ENCODE measurements at places on chromosomes 5 and 9.
A peak's percentile ranks its signal among the peaks of the same experiment; 100 is the strongest.

- DNase-seq: no peak
Measured at GRCh38 chr5:174724484-174725260, at the start of gene MSX2. Gene MSX2 (plus strand): TSS chr5:174724582. CDS start chr5:174724660, 78 bp downstream.

DNA sequence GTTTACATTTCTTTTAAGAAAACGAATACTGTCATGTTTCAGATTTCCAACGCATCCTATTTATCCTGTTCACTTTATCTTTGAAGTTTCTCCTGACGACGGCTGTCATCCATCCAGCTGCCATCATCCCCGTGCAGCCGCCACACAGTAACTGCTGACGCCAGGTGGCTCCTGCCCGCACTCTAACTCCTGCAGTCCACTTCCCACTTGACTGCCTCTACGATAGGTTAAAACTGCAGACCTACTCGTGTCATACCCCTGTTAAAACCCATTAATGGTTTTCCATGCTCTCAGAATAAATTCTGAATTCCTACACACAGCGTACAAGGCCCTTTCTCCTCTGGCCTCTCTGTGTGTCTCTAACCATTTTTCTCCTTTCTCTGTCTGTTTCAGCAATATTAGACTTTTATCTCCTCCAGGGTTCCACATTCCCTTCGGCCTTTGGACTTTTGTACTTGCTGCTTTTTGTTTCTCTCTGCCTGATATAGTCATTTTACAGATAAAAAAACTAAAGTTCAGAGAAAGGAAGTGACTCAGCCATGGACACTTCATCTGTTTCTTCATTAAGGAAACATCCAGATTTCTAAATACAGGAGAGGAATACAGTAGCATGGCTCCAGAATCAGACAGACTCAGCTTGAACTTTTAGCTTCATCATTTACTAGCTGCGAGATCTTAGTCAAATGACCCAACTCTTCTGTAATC, 84.9 kb downstream of the ADAMTS12 start:
- DNase-seq: no peak

DNA sequence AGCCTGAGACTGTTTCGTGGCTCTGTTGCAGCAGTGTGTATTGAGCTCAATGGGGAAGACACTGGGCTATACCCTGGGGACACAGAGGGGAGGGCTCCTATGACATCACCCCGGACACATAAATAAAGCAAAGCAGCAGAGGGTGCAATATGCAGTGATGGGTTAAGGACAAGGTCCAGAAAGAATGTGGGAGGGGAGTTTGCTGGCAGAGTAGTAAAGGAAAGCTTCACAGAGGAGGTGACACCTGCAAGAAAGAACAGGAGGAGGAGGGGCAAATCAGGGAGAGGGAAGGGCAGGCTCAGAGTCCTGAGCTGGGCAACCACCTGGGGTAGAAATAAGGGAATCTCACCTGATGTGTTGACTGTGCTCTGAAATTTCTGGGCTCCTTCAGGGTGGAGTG, 35.3 kb upstream of the CDKN2AIPNL start:
- peak; percentile 70 for DNase-seq

DNA sequence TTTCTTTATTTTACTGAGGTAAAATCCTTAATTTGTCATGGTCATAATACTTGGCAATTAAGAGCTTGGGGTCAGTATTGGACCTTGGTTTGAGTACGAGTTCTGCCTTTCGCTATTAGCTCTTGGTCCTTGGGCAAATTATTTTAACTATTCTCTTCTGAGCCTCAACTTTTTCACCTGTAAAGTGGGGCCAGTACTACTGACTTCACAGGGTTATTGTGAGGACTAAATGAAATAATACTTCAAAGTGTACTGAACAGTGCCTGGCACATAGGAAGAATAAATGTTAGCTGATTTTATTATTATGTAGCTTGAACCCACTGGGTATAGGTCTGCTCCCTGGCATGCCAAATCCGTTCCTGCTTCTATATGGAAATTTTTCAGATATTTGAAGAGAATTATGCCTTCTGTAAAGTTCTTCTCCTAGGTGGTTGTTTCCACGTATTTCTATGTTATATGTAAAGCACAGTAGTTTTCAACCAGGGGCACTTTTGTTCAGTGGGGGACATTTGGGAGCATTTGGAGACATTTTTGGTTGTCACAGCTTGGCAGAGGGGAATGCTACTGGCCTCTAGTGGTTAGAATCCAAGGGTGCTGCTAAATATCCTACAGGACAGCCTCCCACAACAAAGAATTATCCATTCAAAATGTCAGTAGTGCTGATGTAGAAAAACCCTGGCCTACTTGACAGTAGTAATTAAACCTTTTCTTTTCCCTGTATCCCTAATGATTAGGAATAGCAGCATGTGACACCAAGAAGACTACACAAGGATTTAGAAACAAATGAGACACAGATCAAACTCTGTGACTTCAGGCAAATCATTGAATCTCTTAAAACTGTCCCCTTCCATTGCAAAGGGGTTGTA, 4.5 kb downstream of the RCL1 start:
- DNase-seq: peak; percentile 63

DNA sequence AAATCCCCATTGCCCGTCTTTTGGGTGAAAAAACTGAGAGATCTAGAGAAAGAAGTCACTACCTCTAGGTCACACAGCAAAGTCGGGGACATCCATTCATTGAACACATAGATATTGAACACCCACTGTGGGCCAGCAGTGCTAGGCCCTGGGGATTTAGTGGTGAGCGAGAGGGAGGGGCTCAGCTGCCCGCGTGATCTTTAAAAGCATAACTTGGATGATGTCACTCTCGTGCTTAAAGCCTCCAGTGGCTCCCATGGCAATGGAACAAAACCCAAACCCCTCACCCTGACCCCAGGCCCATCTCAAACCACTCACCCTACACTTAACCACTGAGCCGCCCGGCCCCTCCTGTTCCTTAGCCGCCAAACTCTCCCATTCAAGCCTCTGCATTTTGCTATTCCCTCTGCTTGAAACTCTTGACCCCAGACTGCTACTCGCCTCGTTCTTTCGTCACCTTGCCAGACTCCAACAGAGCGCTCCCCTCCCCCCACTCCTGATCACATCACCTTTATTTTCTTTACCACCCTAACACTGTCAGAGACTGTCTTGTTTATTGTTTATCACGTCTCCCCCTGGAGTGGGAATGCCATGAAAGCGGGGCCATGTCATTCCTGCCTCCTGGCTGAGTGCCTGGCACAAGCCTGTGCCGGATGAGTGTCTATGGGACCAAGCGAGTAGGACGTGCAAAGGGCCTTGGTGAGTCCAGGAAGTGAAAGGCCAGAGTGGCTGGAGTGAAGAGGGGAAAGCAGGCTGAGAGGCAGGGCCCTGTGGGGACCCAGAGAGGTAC, 710 bp upstream of the PIP5KL1 start:
- peak; percentile 82 for DNase-seq

GRCh38 chr5:172093965-172094364, 87.5 kb upstream of the FBXW11 start:
- DNase-seq: no peak

- DNase-seq: no peak
Measured at GRCh38 chr5:27144456-27144855, 106.1 kb upstream of the CDH9 start.

GRCh38 chr5:176492431-176492830, 44.2 kb downstream of the FAF2 start:
- DNase-seq: no peak

GRCh38 chr9:110114086-110114858, 93.7 kb downstream of the C9orf152 start:
- DNase-seq: no peak

DNA sequence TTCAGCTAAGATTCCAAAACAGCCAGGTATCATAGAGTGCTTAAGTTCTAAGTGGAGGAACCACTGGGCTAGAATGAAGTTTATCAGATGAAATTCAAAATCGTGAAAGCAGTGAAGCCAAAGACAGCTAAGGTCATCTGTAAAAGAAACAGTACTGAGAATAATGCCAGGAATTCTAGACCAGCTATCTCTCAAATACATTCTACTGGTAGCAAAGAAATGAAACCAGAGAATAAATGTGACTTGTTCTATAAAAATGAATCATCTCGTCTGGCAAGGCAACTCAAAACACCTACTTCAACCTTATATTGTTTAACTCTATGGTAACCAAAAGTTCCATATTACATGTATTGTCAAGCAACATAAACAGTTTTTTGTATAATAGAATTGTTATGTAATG, 51.3 kb upstream of the RGMB start:
- no peak for DNase-seq

- no peak for DNase-seq
Measured at GRCh38 chr5:36374266-36374862, 72.7 kb upstream of the RANBP3L start.

DNA sequence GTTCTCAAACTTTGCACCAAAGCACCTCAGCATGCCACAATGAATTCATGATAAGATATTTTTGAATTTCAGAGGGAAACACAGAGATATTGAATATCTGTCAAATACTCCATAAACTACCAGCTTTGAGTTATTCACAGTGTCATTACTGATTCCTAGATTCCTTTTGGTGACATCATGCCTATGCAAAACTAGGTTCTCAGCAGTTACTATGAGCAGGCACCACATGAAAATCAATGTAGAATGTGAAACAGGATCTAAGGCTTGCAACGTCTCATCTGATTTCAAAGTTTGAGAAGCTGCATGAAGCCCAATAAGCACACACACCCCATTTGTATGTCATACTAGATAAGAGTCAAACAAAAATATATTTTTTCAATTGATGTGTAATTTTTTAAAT, 426.5 kb downstream of the NR2F1-AS1 start:
- no peak for DNase-seq

GRCh38 chr9:136525207-136525606, 20.6 kb downstream of the NOTCH1 start:
- DNase-seq: no peak

- no peak for DNase-seq
Measured at GRCh38 chr9:83554278-83554677, 16.1 kb upstream of the FRMD3 start.

DNA sequence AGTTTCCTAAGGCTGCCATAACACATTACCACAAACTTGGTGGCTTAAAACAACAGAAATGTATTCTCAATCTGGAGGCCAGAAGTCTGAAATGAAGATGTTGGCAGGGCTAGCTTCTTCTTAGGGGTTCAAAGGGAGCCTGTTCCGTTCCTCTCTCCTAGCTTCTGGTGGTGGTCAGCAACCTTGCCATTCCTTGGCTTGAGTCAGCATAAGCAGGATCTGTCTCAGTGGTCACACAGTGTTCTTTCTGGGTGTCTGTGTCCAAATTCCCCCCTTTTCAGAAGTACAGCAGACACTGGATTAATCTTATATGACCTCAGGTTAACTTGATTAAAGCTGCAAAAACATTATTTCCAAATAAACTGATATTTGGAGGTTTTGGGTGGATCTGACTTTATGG, 2.1 kb upstream of the OSMR start:
- DNase-seq: no peak

DNA sequence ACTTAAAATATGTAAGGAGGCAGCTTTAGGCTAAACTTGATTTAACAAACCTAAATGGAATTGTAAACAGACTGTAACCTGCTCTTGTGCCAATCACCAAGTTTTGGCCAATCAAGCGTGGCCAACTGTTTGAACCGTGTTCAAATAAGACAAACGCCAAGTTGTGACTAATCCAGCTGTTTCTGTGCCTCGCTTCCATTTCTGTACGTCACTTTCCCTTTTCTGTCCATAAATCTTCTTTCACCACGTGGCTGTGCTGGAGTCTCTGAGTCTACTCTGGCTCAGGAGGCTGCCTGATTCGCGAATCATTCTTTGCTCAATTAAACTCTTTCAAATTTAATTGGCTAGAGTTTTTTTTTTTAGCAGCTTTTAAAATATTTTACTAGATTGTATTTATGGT, 71.3 kb downstream of the LIX1 start:
- no peak for DNase-seq

- DNase-seq: peak; percentile 74
Measured at GRCh38 chr5:116358911-116359418, 215.7 kb downstream of the SEMA6A start.

DNA sequence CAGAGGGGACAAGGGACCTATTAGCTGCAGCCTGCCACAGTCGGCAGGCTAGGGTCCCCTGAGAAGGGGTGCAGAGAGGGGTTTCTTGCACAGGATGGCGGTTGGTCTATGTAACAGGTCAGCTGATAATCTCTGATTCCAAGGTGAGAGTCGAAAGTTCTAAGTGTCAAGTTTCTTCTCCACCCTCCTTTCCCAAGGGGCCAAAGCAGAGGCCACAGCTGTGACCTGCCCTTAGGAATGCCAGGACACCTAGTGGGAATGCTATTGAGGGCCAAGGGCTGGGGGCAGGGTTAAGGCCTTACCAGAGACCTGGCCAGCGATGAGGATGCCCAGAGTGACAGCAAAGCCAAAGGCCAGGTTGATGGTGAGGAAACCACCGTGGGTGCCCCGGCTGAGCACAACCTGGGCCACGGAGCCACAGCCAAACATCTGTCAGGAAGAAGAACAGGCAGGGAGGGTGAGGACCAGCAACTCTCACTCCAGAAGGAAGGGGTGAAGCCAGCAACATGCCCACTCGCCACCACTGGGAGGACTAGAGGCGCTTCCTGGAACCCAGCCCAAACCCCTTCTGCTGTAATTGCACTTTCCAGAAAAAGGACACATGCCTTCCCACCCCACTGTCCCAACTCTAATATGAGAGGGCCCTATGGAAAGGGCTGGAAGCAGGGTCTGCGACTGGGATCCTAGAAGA, 3.8 kb downstream of the AQP3 start:
- DNase-seq: no peak

DNA sequence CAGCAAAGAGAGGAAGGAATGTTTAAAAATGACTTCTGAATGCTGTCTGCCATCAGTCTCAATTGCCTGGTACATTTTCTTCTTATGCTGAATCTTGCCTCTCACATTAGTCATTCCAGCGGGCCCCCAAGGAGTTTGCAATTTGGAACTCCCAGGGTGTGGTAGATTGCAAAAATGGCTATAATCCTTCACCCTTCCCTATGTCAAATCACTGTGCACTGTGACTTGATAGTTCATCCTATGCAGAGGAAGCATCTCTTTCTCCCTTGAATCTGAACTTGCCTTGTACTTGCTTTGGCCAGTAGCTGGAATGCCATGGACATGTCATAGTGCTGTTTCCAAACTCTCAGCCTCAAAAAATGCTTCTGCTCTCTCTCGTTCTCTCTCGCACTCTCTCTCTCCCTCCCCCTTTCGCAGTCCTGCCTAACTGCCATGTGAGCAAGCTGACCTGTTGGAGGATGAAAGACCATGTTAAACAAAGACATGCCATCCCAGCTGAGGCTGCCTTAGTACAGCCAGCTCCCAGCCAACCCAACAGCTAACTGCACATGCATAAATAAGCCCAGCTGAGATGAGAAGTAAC, 284.0 kb upstream of the TLE4 start:
- DNase-seq: no peak

GRCh38 chr9:131854896-131855613, 115.2 kb upstream of the RAPGEF1 start:
- DNase-seq: no peak

DNA sequence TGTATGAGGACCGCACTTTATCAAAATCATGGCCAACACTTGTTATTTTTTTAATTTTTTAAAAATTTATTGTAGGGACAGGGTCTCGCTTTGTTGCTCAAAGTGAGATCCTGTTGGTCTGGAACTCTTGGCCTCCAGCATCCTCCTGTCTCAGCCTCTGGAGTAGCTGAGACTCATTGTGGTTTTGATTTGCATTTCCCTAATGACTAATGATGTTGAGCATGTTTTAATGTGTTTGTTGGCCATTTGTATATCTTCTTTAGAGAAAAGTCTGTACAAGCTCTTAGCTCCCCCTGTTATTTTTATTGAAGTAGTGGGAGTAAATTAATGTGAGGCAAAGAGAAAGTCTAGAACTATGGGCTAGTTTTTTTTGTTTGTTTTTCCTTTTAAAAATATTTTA, 1.6 kb upstream of the RPS6 start:
- DNase-seq: no peak

- no peak for DNase-seq
Measured at GRCh38 chr9:83511051-83511450, 27.1 kb downstream of the FRMD3 start.
